ENCODE measurements at places on chromosomes 2 and 18.

DNA sequence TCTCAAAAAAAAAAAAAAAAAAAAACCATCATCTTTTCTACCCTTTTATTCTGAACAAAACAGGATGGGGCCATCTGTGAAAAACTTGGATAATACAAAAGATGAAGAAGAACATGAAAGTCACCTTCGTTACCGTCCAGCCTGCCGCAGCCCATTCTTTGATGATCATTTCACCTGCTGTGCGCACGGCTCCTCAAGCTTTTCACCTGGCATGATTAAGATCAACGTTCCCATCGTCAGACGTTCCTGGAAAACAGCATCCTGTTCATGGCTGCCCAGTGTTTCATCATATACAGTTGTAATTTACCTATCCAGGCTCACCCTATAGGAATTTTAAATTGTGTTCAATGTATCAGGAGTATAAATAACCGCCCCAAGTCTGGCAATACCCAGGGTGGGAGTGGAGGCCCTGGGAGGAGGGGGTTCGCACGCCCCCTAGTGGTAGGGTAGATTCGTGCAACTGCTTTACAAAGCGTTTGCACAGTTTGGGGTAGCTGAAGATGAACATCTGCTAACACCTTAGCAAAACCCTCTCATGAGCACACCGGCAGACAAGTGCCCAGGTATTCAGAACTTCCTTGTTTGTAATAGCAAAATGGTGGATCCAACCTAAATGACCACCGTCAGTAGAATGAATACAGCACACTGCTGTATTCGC lies 49.0 kb upstream of the GLI2 start:
- no peak for DNase-seq

DNA sequence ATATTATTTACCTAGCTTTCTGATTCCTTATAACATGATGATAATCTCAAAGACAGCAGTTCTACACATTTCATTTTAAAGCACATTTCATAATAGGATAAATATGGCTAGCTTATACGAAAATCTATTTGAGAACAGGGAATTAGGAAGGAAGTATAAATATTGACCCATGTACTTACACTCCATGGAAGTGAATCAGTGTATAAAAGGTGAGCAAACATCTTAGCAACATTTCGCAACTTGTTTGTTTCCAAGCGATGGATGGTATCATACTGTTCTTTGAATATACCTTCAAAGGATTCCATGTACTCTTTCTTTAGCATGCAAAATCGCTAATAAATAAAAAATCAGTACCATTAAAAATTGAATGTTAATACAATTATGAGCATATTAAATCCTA lies 53.1 kb downstream of the CWC22 start:
- no peak for DNase-seq

- no peak for DNase-seq
These were observed 238.2 kb downstream of the TSN start for GRCh38 chr2:121993682-121994081.

- DNase-seq: no peak
These were observed 214.7 kb downstream of the SEPTIN10 start for GRCh38 chr2:109399066-109399465.

GRCh38 chr2:8445580-8445979 lies 236.3 kb upstream of the ID2 start:
- no peak for DNase-seq

DNA sequence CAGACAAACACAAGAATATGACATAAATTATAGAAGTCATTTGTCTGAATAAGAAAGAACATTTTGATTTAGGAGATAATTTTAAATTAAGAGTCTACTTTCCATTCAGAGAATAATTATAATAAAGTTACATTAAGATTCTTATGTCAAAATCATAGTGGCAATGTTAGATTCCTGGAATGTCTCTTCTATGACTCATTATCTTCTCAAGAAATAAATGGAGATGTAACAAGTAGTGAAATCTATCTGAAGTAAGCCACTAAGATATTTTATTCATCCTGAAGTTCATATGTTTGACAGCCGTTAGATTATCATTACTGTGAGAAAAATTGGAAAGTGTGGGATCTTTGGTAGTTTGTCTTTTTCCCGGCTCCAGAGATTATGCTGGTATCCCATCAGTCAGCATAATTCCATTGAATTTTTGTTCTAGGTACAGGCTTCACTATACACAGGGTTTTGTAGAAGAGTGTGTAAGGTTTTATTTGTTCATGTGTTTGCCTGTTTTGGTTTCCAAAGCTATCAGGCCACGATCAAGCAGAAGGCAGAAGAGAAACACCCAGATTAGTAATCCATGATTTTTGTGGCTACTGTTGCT lies 1246.6 kb upstream of the LRRTM1 start:
- DNase-seq: no peak

- no peak for DNase-seq
These were observed 219.6 kb upstream of the NETO1 start for GRCh38 chr18:73087282-73087977.

DNA sequence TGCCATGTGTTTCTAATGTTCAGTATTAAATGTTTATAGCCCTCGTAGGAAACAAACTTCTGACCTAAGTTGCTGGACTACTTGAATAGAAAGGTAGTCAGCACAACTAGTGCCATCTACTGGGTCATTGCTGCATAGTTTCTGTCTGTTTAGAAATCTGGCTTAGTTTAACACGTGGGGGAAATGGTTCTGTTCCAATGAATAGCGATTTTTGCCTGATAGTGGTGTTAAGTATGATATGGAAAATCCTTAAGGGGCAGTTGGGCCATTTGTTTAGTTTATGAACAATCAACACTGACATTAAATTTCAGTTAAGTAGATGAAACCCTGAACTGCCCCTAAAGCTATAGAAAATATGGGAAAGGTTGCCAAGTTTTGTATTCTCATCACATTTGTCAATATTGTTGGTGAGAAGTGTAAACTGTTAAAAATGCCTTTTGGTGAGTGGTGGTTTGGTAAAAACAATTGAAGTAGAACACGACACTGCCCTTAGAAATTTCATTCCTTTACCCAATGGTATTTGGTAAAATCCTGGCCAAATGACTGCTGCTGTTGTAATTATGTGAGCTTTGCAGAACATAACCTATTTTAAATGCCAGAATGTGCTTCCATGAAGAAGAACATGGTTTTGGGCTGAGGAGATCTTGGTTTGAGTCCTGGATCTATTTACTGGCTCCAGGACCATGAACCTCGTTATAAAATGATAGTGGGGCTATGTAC lies 13.2 kb downstream of the NABP1 start:
- DNase-seq: no peak

GRCh38 chr18:21672521-21673267 lies 31.9 kb downstream of the ABHD3 start:
- no peak for DNase-seq

- no peak for DNase-seq
These were observed 71.6 kb downstream of the NDUFA10 start for GRCh38 chr2:239953418-239954061.

DNA sequence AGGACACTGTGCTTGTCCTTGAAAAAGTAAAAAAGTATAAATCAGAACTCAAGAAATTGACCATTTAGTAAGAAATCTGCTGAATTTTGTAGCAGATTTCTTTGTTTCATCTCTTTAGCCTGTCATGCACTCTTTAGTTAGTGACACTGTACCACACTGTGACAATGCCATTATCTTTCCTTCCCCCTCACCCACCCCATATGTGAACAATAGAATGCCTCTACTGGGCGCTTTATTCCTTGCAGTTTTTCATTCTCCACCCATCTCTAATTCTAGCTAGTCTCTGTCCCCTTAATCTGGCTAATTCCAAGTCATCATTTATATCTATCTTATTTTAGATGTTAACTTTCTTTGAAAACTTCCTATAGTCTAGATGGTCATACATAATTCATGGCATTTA lies 241.0 kb downstream of the LRP1B start:
- DNase-seq: no peak

- no peak for DNase-seq
These were observed 686.9 kb upstream of the NRXN1 start for GRCh38 chr2:51718881-51719280.

DNA sequence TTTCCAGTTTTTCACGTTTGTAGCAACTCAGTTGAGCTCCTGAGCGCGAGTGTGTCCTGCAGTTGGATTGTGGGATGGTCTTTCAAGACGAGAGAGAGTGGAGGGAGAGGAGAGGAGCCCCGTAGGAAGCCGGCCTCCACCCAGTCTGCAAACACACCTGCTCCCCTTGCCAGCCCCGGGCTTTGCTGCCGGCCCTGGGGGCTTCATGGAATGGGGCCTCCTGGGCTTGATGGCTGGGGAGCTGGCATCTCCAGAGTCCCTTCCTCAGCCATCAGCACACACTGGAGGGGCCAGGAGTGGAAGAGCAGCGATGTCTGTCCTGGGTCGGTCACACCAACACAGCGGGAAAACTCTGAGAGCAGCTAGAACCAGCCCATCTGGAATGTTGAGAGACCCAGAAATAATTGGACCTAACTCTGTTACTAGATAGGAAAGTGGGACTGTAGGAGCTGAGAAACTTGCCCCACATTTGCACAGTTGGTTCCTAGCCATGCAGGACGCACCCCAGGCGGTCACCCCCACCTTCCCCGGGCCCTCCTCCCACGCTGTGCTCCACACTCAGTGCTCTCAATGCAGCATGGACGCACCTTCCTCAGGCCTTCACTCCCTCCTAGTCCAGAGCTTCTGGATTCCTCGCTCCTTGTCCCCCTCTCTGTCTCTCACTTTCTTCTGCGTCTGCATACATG lies 69.6 kb downstream of the PTGR3 start:
- no peak for DNase-seq

- DNase-seq: no peak
These were observed 5.0 kb downstream of the SP9 start for GRCh38 chr2:174339561-174340399.

GRCh38 chr2:238974501-238975166 lies 126.7 kb downstream of the TWIST2 start:
- DNase-seq: no peak

GRCh38 chr2:117976581-117976980 lies 37.3 kb downstream of the CCDC93 start:
- DNase-seq: no peak

DNA sequence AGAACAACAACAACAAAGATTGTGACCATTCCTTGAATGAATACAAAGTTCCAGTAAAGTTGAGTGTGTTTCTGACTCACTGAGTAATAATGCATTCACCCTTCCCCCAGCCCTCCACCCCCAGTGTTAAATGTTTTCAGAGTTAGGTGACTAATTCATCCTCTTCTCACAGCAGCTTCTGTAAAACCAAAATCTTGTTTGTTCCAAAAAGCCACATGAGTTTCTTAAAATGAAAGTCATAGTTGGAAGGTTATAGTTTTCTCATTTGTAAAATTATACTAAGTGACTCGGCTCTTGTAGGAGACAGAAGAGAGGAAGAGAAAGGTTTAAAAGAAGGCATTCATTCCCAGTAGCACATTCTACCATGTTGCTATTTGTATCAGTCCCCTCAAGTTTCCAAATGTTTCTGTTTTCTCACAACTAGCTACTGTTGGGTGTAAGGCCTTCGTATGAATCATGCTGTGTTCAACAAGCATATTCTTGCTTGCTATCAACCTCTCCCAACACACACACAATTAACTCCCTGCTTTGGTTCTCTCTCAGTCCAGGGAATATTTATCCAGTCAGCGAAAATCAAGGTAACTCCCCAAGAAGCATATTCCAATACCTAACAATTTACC lies 75.3 kb downstream of the MBD2 start:
- DNase-seq: no peak

DNA sequence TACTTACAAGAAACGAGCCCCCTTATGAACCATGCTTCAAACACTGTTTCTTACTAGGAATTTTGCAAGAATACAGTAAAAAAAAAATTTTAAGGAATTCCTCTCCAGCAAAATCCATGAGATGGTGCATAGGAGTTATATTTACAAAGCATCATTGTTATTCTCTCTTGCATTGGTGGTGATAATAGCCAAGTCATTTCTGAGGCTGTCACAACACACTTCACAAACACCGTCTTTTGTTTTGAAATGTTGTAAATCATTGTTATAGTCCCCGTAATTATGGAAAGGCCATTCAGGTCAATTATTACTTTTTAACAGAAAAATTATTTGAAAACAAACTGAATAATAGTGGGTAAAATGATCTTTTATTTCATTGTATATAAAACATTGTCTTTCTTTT lies 60.1 kb downstream of the DYNC1I2 start:
- no peak for DNase-seq

DNA sequence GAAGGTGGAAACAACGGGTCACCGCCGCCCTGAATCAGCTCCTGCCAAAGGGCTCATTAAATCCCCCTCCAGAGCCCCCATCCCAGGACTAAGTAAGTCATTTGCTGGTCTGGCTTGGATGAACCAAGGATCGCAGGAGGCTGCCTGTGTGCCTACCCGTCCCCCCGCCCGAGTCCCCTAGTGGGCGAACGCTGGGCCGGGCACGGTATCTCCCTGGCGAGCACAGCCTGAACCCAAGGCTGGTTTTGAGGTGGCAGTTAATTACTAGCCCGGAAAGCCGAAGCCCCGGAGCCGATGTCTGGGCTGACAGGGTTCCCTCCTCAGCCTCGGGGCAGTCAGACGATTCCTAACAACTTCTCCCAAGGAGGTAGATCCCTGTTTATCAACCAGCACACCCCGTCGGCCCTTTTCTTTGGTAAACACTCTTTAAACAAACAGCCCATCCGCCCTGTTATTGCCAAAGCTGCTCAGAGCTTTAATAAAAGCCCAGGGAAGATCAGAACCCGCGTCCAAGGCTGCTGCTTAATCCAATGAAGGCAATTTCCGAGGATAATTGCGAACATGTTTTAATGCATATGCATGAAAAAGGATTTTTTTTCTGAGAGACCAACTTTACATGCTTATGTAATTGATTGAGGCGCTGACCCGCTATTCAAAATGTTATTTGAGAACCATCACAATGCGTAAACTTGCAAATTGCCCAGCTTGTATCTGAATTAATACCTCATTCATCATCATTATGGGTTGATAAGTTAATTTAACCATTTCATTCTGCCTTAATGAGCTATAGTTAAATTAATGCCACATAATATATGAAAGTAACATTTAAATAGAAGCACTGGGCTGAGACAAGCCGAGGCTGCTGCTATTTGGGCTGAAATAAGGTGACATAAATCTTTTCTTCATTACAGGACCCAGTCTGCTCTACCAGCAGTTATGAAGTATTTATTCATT lies 10.5 kb downstream of the EVX2 start:
- DNase-seq: no peak

GRCh38 chr2:237511433-237511832 lies 24.4 kb downstream of the MLPH start:
- DNase-seq: no peak

DNA sequence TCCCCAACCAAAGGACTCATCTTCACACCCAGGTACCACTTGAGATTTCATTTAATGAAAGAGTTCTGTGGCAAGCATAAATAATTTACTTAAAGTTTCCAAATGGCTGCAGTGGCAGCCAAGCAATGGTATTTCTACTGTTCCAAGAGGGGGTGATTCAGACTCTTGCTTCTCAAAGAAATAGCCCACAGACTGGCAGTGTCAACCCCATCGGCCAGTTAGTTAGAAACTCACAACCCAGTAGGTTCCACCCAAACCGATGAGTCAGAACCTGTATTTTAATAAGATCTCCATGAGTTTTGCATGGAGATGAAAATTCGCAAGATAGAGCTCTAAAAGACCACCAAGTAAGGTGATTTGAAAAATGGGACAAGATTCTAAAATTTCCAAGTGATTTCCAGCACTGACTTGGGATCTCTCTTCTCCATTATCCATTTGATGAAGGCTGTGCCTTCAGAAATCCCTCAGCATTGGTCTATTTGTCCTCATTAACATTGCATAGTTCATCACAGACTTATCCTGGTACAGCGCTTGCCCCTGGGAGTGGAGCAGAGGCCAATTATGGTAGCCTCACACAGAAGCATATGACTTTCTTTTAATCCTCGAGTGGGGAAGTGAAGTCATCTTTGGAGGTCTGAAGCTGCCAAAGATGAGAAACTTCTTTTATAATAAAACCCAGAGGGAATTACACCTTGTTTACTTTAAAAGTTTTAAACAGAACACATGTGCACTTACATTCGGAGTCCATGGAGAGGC lies 361.4 kb upstream of the ID2 start:
- no peak for DNase-seq
